ENCODE measurements at places on chromosomes 12 and 14.
A peak's percentile ranks its signal among the peaks of the same experiment; 100 is the strongest.

DNA sequence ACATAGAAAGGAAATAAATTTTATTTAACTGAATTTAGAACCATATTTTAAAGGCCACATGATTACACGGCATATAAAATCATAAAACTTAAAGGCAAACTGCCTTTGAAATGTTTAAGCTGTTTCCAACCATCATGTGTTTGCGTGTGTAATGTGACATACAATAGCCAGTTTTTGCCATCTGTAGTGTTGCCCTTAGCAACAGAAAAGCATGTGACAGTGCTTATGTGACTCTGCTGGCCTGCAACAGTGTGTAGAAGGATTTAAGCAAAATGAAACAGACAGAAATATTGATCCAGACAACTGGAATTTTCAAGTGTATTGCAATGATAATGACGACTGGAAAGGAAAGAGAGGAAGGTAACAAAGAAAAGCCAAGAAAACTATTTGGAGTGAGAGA, 49.5 kb downstream of the TSPAN19 start:
- DNase-seq, result no peak

GRCh38 chr12:110937104-110937641, 16.8 kb upstream of the MYL2 start:
- peak; percentile 73 for DNase-seq

DNA sequence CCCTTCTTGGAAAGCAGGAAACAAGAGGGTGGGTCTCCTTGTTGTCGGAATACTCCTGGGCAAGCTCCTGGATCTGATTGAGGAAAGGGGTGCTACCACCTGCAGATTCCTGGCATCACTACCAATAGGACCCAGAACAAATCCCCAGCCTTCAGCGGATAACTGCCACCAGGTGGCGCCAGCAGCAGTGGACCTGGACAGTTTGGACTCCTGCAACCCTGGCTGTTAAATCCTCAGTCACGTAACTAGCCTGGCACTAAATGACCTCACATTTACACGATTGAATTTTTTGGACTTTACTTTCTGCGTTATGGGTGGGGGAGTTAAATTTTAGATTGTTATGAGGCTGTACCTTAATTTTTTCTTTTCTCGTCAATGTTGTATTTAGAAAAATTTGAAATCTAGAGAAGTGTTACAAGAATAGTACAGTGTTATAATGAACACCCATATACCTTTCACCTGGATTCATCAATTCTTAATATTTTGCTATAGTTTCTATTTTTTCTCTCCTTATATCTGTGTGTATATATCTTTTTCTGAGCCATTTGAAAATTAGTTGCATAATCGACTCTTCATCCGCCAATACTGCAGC, 95.6 kb downstream of the GAS2L3 start:
- DNase-seq, result peak; percentile 71

GRCh38 chr14:95349241-95349640, 29.5 kb upstream of the CLMN start:
- no peak for DNase-seq

GRCh38 chr12:1428671-1429070, 165.7 kb downstream of the FBXL14 start:
- no peak for DNase-seq

DNA sequence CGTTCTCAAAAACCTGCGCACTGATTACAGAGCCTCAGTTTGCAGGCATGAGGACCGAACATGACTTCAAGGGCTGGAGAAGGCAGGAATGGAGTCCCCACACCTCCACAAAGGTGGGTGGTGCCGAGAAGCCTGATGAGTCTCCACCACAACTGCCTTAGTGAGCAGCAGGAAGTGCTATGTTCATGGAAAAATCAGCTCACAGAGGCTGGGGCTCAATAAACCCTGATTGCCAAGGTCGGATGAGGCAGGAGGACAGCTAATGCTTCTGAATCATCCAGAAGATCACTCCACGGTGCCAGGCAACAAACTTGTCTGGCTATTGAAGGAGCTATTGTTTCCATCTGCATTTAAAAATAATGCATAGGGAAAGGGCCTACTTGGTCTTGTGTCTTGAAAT, 31.1 kb downstream of the APPL2 start:
- no peak for DNase-seq

DNA sequence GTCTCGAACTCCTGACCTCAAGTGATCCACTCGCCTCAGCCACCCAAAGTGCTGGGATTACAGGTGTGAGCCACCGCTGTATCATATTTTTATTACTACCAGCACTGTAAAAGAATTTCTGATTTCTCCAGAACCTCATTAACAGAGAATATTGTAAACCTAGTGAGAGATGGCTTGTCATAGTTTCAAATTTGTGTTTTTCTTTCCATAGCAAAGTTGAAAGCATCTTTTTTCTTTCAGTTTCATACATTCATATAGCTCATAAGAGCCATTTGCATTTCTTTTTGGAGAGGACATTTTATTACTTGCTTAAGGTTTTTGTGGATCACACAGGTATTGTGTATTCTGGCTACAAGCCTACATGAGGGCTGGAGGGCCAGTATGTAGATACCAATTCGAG, 58.0 kb downstream of the MIS18BP1 start:
- no peak for DNase-seq

All from NB4 (cell line).